ENCODE measurements at places on chromosomes 5 and 9.

GRCh38 chr5:89065919-89066318 lies 182.9 kb upstream of the MEF2C start:
- no peak for DNase-seq

GRCh38 chr5:176470539-176470938 lies 22.4 kb downstream of the FAF2 start:
- no peak for DNase-seq

- DNase-seq: peak; percentile 10
Measured at GRCh38 chr9:16090907-16091629, 538.2 kb downstream of the CCDC171 start.

DNA sequence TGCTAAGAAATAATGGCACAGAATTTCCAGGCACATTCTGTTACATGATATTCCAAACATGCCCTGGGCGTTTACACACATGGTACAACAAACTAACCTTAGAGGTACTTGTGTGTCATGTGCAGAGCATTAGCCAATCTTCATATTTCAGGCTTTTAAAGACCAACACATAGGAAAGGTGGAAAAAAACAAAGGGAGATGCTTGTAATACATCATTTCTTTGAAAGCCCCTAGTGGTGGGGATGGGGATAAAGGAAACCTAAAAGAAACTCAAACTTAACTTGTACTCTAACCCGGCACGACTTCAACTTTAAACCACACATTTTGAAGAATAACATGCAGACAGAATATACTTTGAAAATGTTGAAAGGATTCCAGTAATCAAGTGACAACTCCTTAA lies 133.6 kb downstream of the PTPRD start:
- DNase-seq: peak; percentile 1

DNA sequence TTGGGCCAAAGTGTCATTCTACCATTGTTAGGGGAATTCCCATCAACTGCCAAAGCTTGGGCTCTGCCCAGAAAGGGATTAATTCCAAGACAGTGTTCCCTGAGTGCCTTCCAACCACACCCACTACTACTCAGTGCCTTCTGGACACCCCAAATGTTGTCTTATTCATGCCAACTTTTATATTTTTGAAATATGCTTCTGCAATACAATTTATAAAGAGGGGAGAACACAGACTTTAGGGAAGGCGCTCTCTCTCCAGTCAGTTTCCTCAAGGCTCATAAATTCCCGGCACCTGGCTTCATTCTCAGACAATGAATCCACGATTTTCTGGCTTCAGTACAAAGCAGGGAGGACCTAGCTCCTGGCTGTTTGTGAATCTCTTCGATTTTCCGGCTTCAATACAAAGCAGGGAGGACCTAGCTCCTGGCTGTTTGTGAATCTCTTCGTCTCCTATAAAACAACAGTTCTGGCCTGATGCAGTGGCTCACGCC lies 120.1 kb upstream of the MYO10 start:
- DNase-seq: peak; percentile 56

- no peak for DNase-seq
Measured at GRCh38 chr5:76547891-76548524, 75.2 kb downstream of the F2RL2 start.

DNA sequence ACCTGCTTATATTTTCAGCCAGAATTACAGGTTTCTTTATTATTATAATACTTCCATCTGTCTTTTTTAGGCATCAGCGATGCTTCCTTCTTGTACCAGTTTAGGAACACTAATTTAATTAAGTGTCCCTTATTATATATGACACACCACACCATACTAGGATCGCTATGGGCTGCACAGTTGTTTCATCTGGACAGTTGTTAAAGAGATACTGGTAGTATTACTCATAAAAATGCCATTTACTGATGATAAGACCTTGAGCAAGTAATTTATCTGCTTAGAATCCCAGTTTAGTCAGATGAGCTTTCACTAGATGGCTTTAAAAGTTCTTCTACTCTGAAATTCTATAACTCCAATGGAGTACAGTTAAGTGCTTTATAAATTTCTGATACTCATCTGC lies 17.1 kb downstream of the ARSK start:
- no peak for DNase-seq

DNA sequence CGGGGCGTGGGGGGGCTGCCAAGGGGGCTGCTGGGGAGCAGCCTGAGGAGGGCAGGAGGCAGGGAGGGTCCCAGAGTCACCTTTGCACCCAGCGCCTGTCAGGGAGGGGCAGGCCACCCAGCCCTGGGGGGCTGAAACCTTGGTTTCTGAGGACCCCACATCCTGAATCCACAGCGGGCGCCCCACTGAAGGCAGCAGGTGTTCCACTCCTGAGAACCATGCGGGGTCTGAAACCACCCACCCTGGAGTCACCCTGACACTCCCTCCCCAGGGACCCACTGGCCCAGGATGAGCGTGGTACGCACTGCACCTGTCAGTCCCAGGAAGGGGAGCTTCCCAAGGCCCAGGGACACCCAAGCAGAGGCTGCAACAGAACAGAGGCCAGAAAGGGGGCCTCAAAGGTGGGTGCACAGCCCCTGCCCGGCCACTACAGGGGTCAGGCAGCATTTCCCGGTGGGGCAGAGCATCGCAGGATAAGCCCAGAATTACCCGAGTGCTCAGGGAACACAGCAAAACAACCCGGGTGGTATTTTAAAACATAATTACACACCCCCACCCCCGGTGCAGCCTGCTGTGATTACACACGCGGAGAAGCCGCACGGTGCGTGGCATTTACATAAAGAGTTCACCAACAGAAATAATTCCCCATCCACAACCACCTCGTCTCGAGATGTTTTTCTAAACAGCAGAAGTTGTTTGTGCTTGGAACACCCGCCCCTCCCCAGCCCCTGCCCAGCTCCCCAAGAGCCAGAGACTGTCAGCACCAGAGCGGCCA lies 57.3 kb upstream of the UBAC1 start:
- no peak for DNase-seq
